ENCODE measurements at places on chromosomes 5 and 9. TPM values are rescaled to one million over a fixed set of nuclear protein-coding genes. Genes with fewer than 3 reads are reported as not detected.

- no peak for DNase-seq
Observed at GRCh38 chr5:133458435-133458834, 153.9 kb downstream of the FSTL4 start.

The TEK gene
- not detected for total RNA-seq

DNA sequence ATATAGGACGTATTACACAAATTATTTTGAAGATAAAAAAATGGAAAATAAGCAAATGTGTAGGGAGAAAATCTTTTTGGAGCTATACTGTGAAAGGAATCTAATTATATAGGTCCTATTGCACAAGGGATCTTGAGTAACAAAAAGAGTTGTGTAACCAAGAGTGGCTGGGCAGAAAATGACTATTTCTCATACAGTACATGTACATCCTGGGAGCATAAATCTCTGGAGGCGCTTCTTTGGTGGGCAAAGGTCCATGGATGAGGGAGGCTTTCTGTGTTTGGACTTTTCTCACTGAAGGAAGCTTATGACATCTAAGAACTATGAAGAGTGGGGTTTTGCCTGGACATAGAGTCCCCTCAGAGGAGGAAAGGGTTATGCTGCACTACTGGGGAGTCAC is 29.8 kb downstream of the ANKS6 start:
- DNase-seq = no peak

The PCDHB16 gene
- 0.32 TPM for total RNA-seq

DNA sequence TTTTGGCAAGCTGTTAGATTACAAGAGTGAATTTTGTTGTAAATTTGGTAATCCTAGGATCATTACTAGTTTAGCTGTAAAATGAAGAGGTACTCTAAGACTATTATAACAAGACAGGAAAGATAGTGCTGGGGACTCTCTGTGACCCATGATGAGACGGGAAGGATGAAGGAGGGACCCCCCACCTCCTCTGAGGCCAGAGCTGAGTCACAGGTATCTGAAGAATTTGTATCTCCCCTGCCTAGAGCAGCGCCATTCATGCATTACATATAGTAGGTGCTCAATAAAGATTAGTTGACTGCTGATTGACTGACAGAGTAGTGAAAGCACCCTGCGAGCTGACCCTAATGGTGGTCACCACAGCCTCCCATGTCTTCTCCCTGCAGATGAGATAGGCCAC is 202.8 kb downstream of the SNX18 start:
- DNase-seq = no peak

The FOXD4 gene
- total RNA-seq = 0.14 TPM

The NME5 gene
- total RNA-seq = 4.6 TPM

DNA sequence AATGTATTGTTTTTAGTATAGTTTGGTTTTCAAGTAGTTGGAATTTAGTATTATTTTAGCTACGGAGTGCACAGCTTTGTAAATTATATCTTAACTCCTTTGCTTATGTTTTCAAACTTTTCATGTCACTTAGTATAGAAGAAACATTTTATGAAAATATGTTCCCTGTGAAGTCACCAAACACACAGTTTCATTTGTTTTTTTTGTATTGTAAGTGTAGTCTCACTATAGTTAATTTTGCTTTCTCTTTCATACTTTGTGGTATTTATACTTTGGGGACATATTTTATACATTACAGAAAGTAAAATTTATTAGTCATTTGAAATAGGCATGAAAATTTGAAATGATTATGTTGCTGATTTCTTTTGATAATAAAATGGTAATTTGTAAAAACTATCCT is 5.0 kb downstream of the CHSY3 start:
- DNase-seq = no peak

All from NCI-H460 (cell line).